ENCODE measurements at places on chromosomes 7 and 10. TPM values are rescaled to one million over a fixed set of nuclear protein-coding genes. Genes with fewer than 3 reads are reported as not detected.

MRPS16 gene
- 191 TPM for total RNA-seq

TCAF2 gene
- not detected for total RNA-seq

GIMAP7 gene
- not detected for total RNA-seq

CYP3A4 gene
- not detected for total RNA-seq

HSPA12A gene
- 22.9 TPM for total RNA-seq

FZD1 gene
- 1.5 TPM for total RNA-seq

- no peak for DNase-seq
Measured at GRCh38 chr7:98807068-98808048, 62.5 kb downstream of the TMEM130 start.

- DNase-seq = no peak
Measured at GRCh38 chr10:123743441-123744223, 77.5 kb downstream of the GPR26 start.

- DNase-seq = no peak
Measured at GRCh38 chr7:123026251-123026650, 30.8 kb upstream of the TAS2R16 start.

- DNase-seq = no peak
Measured at GRCh38 chr10:93139059-93139655, 65.5 kb downstream of the CYP26A1 start.

- no peak for DNase-seq
Measured at GRCh38 chr7:73423519-73424488, 9.8 kb upstream of the FZD9 start.

GRCh38 chr7:106064771-106065574 lies 47.1 kb downstream of the SYPL1 start:
- peak; percentile 65 for DNase-seq

DNA sequence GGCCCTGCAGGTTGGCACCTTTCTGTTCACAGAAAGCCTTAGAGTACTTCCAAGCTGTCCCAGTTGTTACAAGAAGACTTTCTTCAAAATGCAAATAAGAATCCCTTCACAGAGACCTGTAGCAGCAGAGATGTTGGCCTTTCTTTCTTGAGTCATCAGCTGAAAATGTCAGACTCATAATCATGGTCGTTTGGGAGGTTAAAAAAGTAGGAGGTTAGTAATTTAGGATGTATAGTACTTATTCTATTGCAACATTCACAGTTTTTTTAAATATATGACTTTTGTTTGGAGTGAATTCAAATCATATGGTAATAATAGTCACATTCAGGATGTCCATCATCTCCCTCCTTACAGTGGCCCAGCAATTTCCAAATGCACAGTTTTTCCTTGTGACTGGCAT lies 223.9 kb upstream of the GLI3 start:
- no peak for DNase-seq

DNA sequence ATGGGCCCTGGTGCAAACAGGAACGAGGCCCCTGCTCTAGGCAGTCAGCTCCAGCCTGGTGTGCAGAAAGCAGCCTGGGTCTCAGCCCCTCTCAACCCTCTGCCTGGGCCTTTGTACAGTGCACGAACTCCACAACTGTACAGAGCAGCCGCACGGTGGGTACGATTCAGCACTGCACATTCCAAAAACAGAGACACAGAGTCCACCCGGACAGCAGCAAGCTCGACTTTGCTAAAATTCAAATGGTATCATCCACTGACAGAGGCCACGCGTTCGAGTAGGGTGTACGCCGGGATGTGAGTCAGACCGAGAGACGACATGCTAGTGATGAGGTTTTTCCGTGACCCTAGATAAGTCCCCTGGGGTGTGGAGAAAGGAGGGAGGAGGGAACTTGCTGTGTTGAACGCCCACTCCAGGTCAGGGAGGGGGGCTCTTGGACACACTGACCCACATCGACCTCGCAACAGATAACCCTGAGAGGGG lies 65.6 kb upstream of the PDGFA start:
- no peak for DNase-seq

DNA sequence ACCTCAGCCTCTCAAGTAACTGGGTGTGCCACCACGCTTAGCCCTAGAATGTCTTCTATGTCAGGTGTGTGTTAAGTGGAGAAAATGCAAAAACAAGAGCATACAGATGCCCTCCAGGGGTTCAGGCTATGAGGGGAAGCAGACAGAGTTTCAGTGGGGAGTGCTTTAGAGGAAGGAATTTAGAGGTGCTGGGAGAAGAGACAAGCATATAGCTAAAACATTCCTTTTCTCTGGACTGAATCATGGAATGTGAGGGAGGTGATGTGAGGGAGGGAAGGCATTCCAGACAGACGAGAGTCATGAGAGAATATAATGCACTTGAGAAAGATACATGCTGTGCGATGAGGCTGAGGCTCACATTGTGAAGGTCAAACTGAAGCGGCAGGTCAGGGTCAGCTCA lies 6.6 kb upstream of the ZNF786 start:
- no peak for DNase-seq

- no peak for DNase-seq
Measured at GRCh38 chr7:76300166-76300731, 2.2 kb upstream of the HSPB1 start.
